ENCODE measurements at places on chromosomes 4 and X. TPM values are rescaled to one million over a fixed set of nuclear protein-coding genes. Genes with fewer than 3 reads are reported as not detected.

The SULT1B1 gene
- 10.1 TPM for polyA plus RNA-seq

The LYAR gene
- 6.7 TPM for polyA plus RNA-seq

The PARM1 gene
- 90.4 TPM for polyA plus RNA-seq

The GYG2 gene
- polyA plus RNA-seq = 44.3 TPM

The SORCS2 gene
- polyA plus RNA-seq = 1.1 TPM

The FBXL5 gene
- polyA plus RNA-seq = 42.2 TPM

The C4orf50 gene
- polyA plus RNA-seq = not detected

- no peak overlapping the region for H3K4me3 ChIP-seq
- H3K36me3 ChIP-seq = no peaks in the 10 kb centered on the region
- H3K4me1 ChIP-seq = no peaks in the 10 kb centered on the region
- H3K27me3 ChIP-seq = no peaks in the 10 kb centered on the region
These were observed 367.8 kb upstream of the SLC7A11 start for GRCh38 chr4:138609943-138610350.

GRCh38 chr4:142663828-142664227 lies 182.3 kb downstream of the INPP4B start:
- no peak overlapping the region for H3K4me3 ChIP-seq
- no peak for DNase-seq
- no peaks in the 10 kb centered on the region for H3K4me1 ChIP-seq
- H3K27me3 ChIP-seq = no peaks in the 10 kb centered on the region

DNA sequence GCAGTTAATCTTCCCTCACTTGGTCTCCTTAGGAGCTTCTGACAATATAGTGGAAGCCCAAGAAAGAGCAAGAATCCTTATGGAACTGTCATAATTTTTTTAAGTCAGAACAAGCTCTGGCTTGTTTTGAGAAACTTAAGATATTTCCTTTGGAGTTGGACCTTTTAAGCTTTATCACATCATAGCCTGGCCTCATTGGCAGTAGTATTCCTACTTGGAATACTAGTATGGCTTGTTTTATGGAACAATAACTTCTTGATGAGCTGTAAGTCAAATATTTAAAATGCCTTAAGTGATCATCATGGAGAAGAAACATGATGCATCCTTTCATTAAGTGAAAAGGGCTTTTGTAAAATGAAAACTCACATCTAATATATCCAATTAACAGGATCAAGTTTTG lies 78.0 kb upstream of the NRK start:
- H3K27me3 ChIP-seq = no peaks in the 10 kb centered on the region
- no peaks in the 10 kb centered on the region for H3K36me3 ChIP-seq
- H3K27ac ChIP-seq = no peak overlapping the region
- H3K4me3 ChIP-seq = no peak overlapping the region
- DNase-seq = no peak
- no peaks in the 10 kb centered on the region for H3K4me1 ChIP-seq

DNA sequence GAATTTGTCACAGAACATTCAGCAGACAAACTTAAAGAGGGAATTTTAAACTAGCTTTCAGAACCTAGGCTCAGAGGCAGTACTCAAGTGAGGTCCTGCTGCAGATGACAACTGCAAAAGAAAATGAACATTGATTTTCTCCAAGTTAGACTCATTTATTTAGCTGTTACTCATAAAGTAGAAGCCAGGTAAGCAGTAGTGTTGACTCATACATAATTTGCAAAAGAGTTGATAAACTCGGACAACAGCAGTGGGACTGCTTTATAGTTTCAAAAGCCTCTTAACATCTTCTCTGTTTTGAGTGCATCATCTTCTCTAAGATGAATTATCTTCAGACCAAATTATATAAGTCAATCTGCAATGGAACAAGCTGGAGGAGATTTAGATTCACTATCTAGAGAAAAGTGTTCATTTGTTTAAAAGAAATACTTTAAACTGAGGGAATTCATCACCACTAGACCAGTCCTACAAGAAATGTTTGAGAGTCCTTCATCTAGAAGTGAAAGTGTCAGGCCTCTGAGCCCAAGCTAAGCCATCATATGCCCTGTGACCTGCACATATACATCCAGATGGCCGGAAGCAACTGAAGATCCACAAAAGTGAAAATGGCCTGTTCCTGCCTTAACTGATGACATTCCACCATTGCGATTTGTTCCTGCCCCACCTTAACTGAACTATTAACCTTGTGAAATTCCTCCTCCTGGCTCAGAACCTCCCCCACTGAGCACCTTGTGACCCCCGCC lies 49.5 kb downstream of the COQ2 start:
- H3K36me3 ChIP-seq = no peaks in the 10 kb centered on the region
- no peak overlapping the region for H3K27ac ChIP-seq
- no peaks in the 10 kb centered on the region for H3K27me3 ChIP-seq
- H3K4me3 ChIP-seq = no peak overlapping the region

DNA sequence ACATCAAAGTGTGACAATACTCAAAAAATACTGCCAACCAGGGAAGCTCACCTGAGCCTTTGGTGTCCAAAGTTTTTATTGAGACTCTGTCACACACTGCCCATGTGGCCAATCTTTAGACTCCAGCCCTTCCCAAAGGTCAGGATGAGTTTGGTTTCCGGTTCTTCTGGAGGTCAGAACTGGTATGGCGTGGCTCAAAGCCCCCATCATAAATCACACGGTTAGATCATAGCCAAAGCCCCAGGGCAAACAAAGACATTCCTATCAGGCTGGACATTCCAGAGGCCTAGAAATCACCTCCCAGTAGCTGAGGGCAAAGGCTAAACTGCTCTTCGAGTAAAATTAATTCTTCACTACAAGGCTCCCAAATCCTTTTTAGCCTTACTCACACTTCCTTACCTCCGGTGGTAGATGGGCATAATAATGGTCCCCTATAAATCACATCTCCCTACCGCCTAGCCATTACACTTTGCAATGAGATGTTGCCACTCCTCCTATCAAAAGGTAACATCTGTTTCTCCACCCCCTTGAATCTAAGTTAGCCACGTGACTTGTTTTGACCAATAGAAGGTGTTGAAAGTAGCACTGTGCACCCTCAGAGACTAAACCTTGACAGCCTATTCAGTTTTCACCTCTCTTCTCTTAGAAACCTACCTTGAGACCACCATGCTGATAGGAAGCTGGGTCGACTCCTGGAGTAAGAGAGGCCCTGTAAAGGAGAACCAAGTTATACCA lies 137.8 kb upstream of the DUSP21 start:
- peak overlapping the region; percentile 57 for H3K27ac ChIP-seq
- H3K27me3 ChIP-seq = no peaks in the 10 kb centered on the region
- H3K4me3 ChIP-seq = no peak overlapping the region
- no peaks in the 10 kb centered on the region for H3K36me3 ChIP-seq
- H3K4me1 ChIP-seq = no peaks in the 10 kb centered on the region
